SJSA1 (cell line): ENCODE measurements at places on chromosomes 5 and 9.

DNA sequence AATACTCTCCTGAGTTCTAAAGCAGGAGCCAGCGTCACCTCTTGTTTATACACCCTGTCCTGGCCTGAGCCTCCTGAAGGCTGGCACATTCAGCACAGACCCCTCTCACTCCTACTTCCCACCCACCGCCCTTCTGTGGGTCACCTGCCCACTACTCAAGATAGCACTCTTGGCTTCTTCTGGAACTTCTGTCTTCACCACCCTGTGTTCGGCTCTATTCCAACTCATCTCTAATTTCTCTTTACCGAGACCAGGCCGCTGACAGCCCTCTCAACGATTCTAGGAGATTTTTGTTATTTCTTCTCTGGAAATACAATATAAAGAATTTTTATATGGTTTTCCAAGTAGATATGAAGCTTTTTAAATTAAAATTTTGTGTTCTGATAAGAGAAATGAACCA is 57.4 kb downstream of the IRF1 start:
- no peak for DNase-seq

GRCh38 chr5:139635606-139636206 is 12.4 kb upstream of the CXXC5 start:
- DNase-seq, result peak; percentile 88

DNA sequence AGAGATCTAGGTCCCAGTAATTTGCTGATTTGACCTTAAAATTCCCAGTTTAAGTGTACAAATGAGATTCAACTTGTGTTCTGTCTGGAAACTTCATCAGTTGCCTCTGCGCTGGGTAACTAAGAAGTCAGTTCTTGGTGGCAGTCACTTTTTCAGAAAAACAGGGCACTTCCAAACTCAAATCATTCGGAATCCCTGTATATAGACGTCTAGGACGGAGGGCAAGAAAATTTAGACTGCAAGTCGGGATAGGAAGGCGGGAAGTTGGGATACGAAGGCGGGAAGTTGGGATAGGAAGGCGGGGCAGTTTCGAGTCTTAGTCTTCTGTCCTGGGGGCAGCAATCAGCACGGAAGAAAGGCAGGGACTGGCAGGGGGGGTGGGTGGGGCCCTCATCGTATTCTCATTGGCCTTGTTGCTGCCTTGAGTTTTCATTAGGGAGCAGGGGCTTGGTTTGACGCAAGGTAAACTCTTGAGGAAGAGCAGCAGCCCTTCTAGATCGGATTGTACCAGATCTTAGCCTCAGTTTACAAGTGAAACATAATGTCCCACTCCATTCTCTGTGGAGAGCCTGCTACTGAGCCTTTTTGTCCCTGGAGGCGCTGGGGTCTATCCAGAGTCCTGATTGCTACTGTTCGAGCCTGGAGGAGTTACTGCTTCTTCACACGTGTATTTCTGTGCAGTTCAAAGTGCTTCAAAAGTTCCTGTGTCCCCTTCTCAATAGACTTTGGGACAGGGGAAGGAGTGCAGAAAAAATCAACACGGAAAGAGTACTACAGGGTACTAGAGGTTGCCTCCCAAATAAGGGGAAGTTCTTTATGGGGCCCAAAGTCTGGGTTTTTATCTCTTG is 2.7 kb upstream of the PURA start:
- no peak for DNase-seq

DNA sequence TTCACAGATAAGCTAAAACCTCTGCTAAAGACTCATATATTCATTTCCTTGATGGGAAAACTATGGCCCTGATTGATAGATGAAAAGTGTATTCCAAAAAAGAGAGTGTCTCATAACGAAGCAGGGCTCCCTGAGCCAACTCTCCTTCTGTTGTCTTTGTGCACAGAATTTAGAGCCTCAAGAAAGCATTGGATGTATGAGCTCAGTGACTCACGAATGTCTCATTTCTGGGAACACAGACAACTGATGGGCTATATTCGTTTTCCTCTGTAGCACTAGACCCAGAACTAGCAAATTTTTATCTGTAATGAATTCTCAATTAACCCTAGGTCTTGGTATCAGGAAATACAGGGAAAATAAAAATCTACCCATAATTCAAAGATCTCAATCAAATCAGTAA is 88.4 kb downstream of the LMNB1 start:
- DNase-seq, result no peak

- DNase-seq, result no peak
Observed at GRCh38 chr9:107603281-107603680, 113.7 kb upstream of the KLF4 start.
